Activated CD8-positive, alpha-beta T cell treated with anti-CD3 and anti-CD28 coated beads for 36 hours (primary cell): ENCODE measurements at places on chromosomes 1 and 21. TPM values are rescaled to one million over a fixed set of nuclear protein-coding genes. Genes with fewer than 3 reads are reported as not detected.
A peak's percentile ranks its signal among the peaks of the same experiment; 100 is the strongest.

GRCh38 chr1:118151312-118151937 lies 33.6 kb downstream of the SPAG17 start:
- no peak overlapping the region for H3K27ac ChIP-seq
- no peaks in the 10 kb centered on the region for H3K36me3 ChIP-seq
- DNase-seq, result peak; percentile 66
- no peak overlapping the region for H3K4me3 ChIP-seq

DNA sequence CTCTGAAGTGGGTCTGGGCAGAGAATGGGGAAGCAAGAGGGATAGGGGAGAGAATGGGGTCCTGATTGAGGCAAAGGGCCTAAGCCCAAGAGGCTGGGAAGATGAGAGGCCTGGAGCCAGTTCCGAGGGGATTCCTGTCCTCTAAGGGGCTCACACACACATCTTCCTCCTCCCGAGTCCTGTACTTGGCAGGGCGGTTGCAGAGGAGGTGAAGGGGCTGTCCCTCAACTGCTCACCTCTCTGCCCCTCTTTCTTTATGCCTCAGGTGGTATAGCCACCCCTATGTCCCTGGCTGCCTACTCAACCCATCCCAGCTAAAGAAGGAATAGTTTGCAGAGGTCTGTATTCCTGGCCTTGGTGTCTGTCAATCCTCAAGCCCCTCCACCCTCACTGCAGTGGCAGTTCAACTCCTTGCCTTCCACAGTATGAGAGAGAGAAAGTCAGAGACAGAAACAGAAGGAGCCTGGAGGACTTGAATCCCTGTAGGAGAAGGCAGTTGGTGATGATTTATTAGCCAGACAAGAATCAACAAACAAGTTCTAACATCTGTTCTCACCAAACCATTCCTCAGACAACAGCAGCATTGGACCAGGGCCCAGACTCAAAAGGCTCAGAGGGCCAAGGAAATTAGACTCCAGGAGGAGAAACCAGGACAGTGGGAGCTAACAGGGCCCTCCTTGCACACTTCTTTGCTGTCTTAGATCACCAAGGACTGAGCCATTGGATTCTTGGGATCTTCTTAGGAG lies 10.7 kb downstream of the SH2D2A start:
- no peak for DNase-seq
- no peaks in the 10 kb centered on the region for H3K27me3 ChIP-seq
- H3K27ac ChIP-seq, result peak overlapping the region; percentile 64
- peaks cover 53% of the 10 kb centered on the region for H3K36me3 ChIP-seq
- H3K4me3 ChIP-seq, result no peak overlapping the region
- H3K4me1 ChIP-seq, result peaks cover 42% of the 10 kb centered on the region

CELSR2 gene
- 3.1 TPM for total RNA-seq

GRCh38 chr1:180614730-180615129 lies 17.1 kb upstream of the XPR1 start:
- H3K4me1 ChIP-seq, result peaks cover 5% of the 10 kb centered on the region
- no peak overlapping the region for H3K4me3 ChIP-seq
- DNase-seq, result no peak
- no peak overlapping the region for H3K27ac ChIP-seq
- H3K36me3 ChIP-seq, result no peaks in the 10 kb centered on the region

RGS16 gene
- 35.6 TPM for total RNA-seq

DNA sequence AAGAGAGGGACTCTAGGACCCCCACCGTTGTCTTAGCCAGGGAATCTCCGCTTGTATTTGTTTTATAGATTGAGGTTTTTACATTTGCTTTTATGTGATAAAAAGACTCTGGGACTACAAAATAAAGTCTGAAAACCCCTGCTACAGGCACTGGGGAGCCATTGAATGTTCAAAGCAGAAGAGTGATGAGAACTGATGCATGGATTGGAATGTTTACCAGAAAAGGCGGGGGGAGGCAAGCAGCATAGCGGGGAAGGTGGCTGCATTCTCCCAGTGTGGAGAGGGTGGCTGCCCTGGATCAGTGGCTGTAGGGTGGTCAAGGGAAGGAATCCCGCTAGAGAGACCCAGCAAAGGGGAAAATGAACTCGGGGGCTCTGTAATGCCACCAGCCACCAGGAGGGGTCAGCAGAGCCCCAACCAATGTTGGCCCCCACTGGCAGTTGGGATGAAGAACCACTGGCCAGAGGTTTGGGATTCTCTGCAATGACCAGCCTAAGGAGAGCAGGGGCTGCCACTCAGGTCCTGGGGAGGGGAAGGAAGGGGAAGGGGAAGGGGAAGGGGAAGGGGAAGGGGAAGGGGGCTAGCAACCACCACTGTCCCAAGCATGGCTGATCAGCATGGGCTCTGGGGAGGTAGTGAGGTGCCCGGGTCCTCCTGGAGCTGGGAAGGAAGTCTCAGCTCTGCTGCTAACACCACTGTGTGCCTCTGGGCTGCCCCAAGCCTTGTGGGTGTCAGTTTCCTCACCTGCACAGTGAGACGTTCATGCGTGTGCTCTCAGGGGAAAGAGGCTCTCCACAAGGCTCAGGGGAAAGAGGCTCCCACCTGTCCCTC lies 19.2 kb upstream of the PEF1 start:
- H3K27ac ChIP-seq, result no peak overlapping the region
- H3K4me3 ChIP-seq, result no peak overlapping the region
- H3K36me3 ChIP-seq, result no peaks in the 10 kb centered on the region
- H3K27me3 ChIP-seq, result peaks cover 2% of the 10 kb centered on the region
- peak; percentile 64 for DNase-seq

DNA sequence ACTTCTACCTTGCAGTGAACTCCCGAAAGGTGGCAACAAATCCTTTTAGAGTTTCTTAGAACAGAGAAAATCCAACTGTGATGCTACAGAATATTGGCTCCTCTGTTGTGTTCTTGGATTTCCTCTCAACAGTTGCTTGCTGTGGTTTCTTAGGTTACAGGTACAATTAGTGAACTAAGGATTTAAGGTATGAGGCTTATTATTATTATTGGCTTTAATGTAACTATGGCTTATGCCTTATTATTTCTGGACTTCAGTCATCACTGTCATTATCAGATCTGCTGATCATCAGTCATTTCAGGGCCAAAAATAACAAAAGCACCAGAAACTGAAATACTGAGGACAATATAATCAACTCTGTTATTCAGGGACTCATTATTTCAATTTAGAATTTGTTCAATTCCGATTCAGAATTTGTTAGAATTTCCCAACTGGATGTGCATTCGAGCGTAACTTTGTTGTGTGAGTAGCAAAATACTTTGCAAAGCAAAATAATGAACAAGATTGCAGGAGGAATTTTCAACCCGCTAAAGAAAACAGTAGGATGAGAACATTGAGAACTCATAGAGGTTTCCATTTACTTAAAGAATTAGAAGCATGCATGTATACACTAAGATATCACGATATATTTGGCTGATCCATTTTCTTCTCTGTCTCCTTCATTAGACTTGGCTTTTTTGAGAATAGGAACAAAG lies 65.5 kb upstream of the AK4 start:
- no peak for DNase-seq
- H3K4me1 ChIP-seq, result peaks cover 2% of the 10 kb centered on the region
- peaks cover 4% of the 10 kb centered on the region for H3K27me3 ChIP-seq
- no peak overlapping the region for H3K4me3 ChIP-seq
- no peaks in the 10 kb centered on the region for H3K36me3 ChIP-seq
